ENCODE measurements at places on chromosomes 12 and 14. TPM values are rescaled to one million over a fixed set of nuclear protein-coding genes. Genes with fewer than 3 reads are reported as not detected.

Gene MSRB3
- not detected for total RNA-seq

Gene PIWIL1
- total RNA-seq = not detected

- no peaks in the 10 kb centered on the region for H3K27me3 ChIP-seq
- H3K36me3 ChIP-seq = peaks cover 29% of the 10 kb centered on the region
- no peak overlapping the region for H3K4me3 ChIP-seq
- H3K4me1 ChIP-seq = peaks cover 13% of the 10 kb centered on the region
- H3K27ac ChIP-seq = no peak overlapping the region
Observed at GRCh38 chr14:90277581-90278198, 21.3 kb downstream of the PSMC1 start.

- no peak overlapping the region for H3K27ac ChIP-seq
- no peaks in the 10 kb centered on the region for H3K4me1 ChIP-seq
- no peaks in the 10 kb centered on the region for H3K36me3 ChIP-seq
- H3K4me3 ChIP-seq = no peak overlapping the region
Observed at GRCh38 chr12:60059180-60059579, 463.4 kb downstream of the SLC16A7 start.

Gene TMEM179
- not detected for total RNA-seq

DNA sequence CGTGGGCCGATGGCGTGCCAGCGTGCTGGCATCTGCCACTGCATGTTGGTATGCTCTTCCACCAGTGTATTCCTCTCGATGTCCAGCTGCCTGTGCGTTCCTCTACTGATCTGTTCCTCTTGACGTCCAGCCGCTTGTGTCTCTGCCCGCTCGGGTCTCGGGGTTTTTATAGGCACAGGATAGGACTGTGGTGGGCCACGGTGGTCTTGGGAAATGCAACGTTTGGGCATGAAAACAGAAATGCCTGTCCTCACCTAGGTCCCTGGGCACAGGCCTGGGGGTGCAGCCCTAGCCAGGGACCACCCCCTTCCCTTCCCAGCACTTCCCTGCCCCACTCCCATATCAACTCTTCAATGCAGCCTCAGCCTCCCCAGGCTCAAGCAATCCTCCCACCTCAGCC lies 10.3 kb upstream of the GALNT6 start:
- no peak overlapping the region for H3K27ac ChIP-seq
- H3K36me3 ChIP-seq = no peaks in the 10 kb centered on the region
- no peak overlapping the region for H3K4me3 ChIP-seq
- H3K4me1 ChIP-seq = no peaks in the 10 kb centered on the region
- no peaks in the 10 kb centered on the region for H3K27me3 ChIP-seq
- DNase-seq = no peak

GRCh38 chr12:123971449-123971769 lies 1.2 kb downstream of the CCDC92 start:
- no peak for DNase-seq
- H3K36me3 ChIP-seq = peaks cover 16% of the 10 kb centered on the region
- peak overlapping the region; percentile 89 for H3K4me3 ChIP-seq
- H3K27ac ChIP-seq = peak overlapping the region; percentile 53
- H3K4me1 ChIP-seq = peaks cover 32% of the 10 kb centered on the region
- H3K27me3 ChIP-seq = no peaks in the 10 kb centered on the region

Gene BEGAIN
- total RNA-seq = 5.5 TPM

DNA sequence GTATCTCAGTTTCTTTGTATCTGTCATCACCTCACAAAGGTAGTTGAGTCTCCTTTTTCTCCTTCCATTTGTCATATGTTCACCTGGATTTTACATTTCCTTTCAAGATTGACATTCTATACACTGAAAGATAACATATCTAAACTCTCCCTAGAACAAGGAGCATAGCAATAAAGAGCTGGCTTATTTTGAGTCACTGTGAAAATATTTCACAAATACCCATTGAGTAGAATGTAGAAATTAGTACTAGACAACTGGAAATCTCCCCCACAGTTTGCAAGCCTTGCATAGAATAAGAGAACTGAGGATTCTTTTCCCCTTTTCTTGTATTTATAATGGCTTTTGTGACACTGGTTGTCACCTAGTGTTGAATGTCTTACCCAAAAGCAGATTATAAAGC lies 111.2 kb downstream of the KICS2 start:
- H3K27me3 ChIP-seq = peaks cover 12% of the 10 kb centered on the region
- no peak for DNase-seq
- no peaks in the 10 kb centered on the region for H3K4me1 ChIP-seq
- no peaks in the 10 kb centered on the region for H3K36me3 ChIP-seq

GRCh38 chr12:101634724-101635123 lies 40.0 kb downstream of the MYBPC1 start:
- no peak overlapping the region for H3K27ac ChIP-seq
- DNase-seq = no peak
- no peaks in the 10 kb centered on the region for H3K36me3 ChIP-seq
- no peaks in the 10 kb centered on the region for H3K27me3 ChIP-seq
- no peak overlapping the region for H3K4me3 ChIP-seq

- H3K36me3 ChIP-seq = peaks cover 2% of the 10 kb centered on the region
- H3K27ac ChIP-seq = no peak overlapping the region
- H3K4me3 ChIP-seq = no peak overlapping the region
Observed at GRCh38 chr12:34294671-34295365, 272.5 kb downstream of the ALG10 start.

DNA sequence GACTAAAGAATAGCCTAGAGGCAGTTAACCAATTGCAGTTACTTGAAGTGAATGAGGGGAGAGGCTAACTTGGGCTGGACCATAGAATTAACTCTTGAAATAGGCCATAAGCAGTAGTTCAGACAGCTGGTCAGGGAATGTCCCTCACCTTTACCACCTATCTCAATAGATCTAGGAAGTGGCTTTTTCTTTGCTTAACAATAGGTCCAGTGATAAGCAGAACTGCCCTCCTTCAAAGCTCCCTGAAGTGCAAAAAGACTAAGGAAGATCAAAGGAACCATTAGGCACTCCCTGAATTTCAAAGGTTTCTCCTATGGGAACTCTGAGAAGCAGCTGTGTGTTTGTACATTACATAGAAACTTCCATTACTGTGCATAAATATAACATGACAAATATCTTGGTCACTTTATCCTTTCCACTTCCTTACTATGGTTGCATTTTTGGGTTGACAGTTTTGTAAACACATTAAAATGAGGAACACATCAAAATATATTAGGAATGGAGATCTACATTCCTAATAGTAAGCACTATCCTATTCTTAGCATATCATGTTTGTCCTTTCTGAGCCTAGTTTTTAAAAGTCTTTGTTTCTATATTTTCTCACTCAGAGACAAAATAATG lies 7.2 kb upstream of the NAA30 start:
- no peak overlapping the region for H3K4me3 ChIP-seq
- no peaks in the 10 kb centered on the region for H3K27me3 ChIP-seq
- no peak for DNase-seq

Gene HOXC12
- total RNA-seq = not detected

- H3K4me3 ChIP-seq = no peak overlapping the region
- H3K4me1 ChIP-seq = no peaks in the 10 kb centered on the region
- H3K27ac ChIP-seq = no peak overlapping the region
- no peaks in the 10 kb centered on the region for H3K36me3 ChIP-seq
- DNase-seq = no peak
- no peaks in the 10 kb centered on the region for H3K27me3 ChIP-seq
Observed at GRCh38 chr12:78035901-78036606, 205.4 kb downstream of the NAV3 start.

DNA sequence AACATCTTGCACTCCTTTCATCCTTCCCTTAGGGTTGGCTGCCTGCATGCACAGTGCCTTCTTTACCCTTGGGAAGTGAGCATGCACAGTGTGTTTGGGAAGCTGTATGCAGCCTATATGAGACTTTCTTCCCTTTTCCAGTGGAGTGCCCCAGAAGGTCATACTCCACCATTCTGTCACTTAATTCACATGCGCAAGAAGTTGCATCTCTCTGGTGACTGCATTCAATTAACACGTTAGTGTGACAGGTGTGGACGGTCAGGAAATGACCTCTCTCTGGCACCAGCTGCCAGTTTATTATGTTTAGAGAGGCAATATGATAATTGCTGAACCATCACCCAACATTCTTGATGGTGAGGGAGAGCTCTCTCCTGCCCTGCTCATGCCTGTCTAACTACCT lies 770.0 kb downstream of the FLRT2 start:
- no peaks in the 10 kb centered on the region for H3K27me3 ChIP-seq
- no peaks in the 10 kb centered on the region for H3K4me1 ChIP-seq
- no peak overlapping the region for H3K4me3 ChIP-seq
- no peak overlapping the region for H3K27ac ChIP-seq
- H3K36me3 ChIP-seq = no peaks in the 10 kb centered on the region
- no peak for DNase-seq

- H3K4me1 ChIP-seq = peaks cover 4% of the 10 kb centered on the region
- no peaks in the 10 kb centered on the region for H3K27me3 ChIP-seq
- peaks cover 3% of the 10 kb centered on the region for H3K36me3 ChIP-seq
- DNase-seq = no peak
- H3K4me3 ChIP-seq = no peak overlapping the region
Observed at GRCh38 chr14:98751110-98751509, 520.9 kb downstream of the BCL11B start.

- peaks cover 9% of the 10 kb centered on the region for H3K36me3 ChIP-seq
- peaks cover 9% of the 10 kb centered on the region for H3K27me3 ChIP-seq
- H3K4me1 ChIP-seq = peaks cover 15% of the 10 kb centered on the region
- DNase-seq = peak; percentile 80
Observed at GRCh38 chr12:52006726-52007157, at the start of gene TAMALIN. Gene TAMALIN (plus strand): TSS chr12:52006946. CDS start chr12:52007020, 74 bp downstream.

DNA sequence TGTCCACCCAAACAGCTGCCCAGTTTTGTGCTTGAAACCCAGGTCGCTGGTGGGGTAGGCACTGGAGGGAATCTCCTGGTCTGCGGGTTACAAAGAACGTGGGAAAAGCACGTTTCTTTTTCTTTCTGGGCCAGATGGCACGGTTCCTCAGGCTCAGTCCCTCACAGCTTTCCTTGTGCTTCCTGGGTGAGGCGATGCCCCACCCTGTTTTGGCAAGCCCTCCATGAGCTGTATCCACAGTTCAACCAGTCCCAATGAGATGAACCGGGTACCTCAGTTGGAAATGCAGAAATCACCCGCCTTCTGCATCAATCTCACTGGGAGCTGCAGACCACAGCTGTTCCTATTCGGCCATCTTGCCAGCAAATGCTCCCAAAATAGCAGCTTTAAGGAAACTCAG lies 51.4 kb upstream of the TMTC2 start:
- H3K4me3 ChIP-seq = no peak overlapping the region
- H3K36me3 ChIP-seq = no peaks in the 10 kb centered on the region
- no peak for DNase-seq
- H3K27ac ChIP-seq = no peak overlapping the region
- no peaks in the 10 kb centered on the region for H3K4me1 ChIP-seq
- no peaks in the 10 kb centered on the region for H3K27me3 ChIP-seq

DNA sequence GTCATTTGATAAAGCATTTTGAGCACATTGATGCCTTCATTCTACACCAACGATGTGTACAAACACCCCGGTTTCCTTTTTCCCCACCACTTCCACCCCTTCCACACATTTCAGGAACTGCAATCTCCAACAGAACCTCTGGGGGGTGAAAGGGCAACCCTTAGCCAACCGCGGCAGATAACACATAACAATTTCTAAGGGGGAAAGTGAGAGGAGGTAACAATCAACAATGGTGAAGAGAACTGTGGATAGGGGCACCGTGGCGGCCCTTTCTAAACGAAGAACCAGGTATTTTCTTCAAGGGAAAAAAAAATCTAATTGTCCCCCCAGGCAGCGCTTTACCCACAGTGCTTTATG lies 1.1 kb downstream of the KITLG start:
- H3K4me1 ChIP-seq = peaks cover 7% of the 10 kb centered on the region
- no peak for DNase-seq
- H3K4me3 ChIP-seq = no peak overlapping the region
- H3K27me3 ChIP-seq = peaks cover 38% of the 10 kb centered on the region
- H3K27ac ChIP-seq = no peak overlapping the region

Gene AQP6
- not detected for total RNA-seq

- peaks cover 6% of the 10 kb centered on the region for H3K4me1 ChIP-seq
- H3K27me3 ChIP-seq = no peaks in the 10 kb centered on the region
- H3K27ac ChIP-seq = no peak overlapping the region
- H3K4me3 ChIP-seq = no peak overlapping the region
- DNase-seq = no peak
- peaks cover 62% of the 10 kb centered on the region for H3K36me3 ChIP-seq
Observed at GRCh38 chr12:44689587-44689986, 186.5 kb downstream of the NELL2 start.

DNA sequence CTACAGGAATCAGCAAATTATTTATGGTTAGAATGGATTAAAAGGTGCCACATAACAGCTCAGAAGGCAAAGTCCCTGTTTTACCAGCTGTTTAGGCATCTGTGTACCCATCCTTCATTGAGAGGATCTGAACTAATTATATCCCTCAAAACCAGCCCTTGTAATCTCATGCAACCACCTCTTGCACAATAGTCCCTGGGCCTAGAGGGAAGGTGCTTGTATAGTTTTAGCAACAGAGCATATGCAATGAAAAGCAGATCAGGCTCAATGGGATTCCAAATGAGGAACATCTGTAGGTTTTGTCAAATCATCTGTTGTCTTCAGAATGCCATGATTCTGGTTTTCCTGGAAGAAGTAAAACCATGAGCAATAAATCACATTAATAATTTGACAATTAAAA lies 26.0 kb upstream of the GLIPR1L2 start:
- no peak for DNase-seq
- H3K4me3 ChIP-seq = no peak overlapping the region
- H3K27ac ChIP-seq = no peak overlapping the region
- no peaks in the 10 kb centered on the region for H3K27me3 ChIP-seq
- no peaks in the 10 kb centered on the region for H3K36me3 ChIP-seq

DNA sequence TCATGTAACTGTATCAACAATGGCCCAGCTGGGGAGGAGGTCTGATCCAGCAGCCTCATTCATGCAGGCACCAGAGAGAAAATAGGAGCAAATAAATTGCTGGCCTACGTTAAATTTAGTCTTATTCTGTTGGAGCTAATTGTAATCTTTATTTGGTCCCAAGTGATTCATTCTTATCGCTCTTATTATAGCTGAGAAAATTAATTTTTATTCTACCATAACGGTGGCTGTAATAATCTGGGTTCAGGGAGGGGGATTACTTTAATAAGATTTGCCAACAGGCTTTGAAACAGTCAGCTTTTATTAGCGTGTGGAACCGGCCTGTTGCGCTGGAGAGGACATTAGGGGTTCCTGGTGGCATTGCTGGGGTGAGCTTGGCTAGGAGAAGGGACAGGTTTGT lies 254.9 kb downstream of the AACS start:
- H3K27me3 ChIP-seq = peaks cover 6% of the 10 kb centered on the region
- no peaks in the 10 kb centered on the region for H3K36me3 ChIP-seq
- H3K27ac ChIP-seq = no peak overlapping the region

DNA sequence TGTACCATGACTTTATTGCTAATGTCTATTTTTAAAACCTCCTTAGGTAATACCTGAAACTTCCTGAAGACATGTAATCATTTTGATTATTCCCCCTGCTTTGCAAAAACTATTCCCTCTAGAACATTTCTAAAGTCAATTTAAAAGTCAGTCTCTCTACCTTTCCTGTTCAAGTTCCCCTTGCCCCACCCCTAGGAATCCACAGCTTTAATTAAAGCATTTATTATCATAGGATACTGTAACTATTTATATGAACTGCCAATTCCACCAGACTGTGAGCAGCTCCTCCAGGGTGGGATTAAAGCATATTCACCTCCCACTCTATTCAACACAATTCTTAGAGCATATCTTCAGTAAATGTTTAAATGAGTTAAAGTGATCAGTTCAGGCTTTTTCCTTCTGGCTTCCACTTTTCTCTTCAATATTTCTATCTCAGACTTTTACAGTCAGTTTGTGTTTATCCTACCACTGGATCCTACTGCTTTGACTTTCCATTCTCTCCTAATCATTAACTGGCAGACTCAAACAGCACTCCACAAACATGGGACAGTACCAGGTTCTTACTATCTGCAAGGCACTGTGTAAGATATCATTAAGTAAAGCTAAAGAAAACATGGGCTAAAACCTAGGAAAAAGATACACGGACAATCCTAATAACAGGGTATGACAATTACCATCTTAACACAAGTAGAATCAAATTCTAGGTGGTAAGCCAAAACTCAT lies 39.1 kb downstream of the PTPN21 start:
- DNase-seq = no peak
- H3K4me3 ChIP-seq = no peak overlapping the region
- peaks cover 16% of the 10 kb centered on the region for H3K27me3 ChIP-seq
- no peak overlapping the region for H3K27ac ChIP-seq

Data from activated CD8-positive, alpha-beta T cell treated with anti-CD3 and anti-CD28 coated beads for 36 hours (primary cell).